ENCODE measurements at places on chromosomes 5 and 9. TPM values are rescaled to one million over a fixed set of nuclear protein-coding genes. Genes with fewer than 3 reads are reported as not detected.

- DNase-seq = no peak
Observed at GRCh38 chr9:34034698-34035065, 14.0 kb downstream of the UBAP2 start.

GRCh38 chr5:173858670-173859407, 29.3 kb upstream of the CPEB4 start:
- no peak for DNase-seq

GRCh38 chr9:78866207-78867132, 569.5 kb downstream of the PSAT1 start:
- no peak for DNase-seq

DNA sequence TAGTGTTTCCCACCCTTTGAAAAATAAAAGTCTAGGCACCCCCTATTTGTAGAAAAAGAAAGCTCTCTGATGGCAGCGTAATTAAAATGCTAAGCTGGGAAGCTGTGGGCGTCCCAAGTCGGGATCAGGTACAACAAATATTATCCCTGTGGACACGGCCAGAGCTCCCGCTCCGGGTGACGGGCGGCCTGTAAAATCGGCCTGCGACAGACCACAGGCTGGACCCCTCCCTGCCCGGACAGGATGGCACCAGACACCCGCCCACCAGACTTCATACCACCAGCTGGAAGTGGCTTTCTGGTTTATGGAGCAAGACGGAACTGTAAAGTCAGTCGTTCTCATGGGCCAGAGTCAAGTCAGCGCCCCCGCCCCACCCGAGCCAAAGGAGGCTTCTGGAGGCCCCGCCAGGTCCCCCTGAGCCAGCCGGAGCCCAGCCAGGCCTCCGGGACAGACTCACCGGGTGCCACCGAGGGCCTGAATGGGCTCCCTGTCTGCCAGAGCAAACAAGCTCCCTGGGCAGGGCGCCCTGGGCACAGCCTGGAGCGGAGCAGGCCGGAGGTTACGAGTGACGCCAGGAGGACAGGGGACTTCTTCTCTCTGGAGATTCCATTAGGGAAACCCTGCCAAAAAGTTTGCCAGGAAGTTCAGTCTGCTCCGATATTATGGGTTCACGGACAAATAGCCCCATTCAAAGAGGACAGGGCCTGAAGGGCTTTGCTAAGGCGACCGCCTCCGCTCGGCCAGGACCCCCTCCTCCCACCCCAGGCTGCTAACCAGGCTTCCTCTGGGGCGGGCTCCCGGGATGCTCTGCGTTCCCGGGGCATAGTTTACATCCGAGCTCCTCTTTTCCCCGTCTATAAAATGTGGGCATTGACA, 173.7 kb downstream of the ERCC6L2 start:
- DNase-seq = peak; percentile 87

GRCh38 chr5:72815580-72816283, 729 bp upstream of the TNPO1 start:
- DNase-seq = no peak

MYMK gene
- total RNA-seq = not detected
